ENCODE measurements at places on chromosomes 7 and 10.

DNA sequence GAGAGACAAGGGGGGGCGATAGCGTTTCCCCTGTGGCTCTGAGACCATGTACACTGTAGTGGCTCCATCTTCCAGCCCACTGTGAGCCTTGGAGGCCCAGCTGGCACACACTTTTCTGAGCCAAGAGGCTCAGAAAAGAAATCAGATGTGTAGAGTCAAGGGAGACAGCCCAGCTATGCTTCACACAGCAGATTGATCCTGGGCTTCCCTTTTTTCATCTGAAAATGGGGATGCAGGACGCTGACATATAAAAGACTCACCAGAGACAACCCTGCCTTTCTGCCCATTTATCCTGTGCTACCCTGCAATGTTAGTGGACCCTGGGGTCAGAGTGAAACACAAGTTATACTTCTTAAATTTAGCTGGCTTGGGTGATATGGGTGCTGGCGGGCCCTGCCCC lies 14.3 kb downstream of the TMEM273 start:
- peaks cover 23% of the 10 kb centered on the region for H3K4me1 ChIP-seq
- H3K4me3 ChIP-seq: no peak overlapping the region
- H3K27ac ChIP-seq: no peak overlapping the region
- no peaks in the 10 kb centered on the region for H3K36me3 ChIP-seq

- H3K27ac ChIP-seq: no peak overlapping the region
- no peaks in the 10 kb centered on the region for H3K27me3 ChIP-seq
- H3K4me3 ChIP-seq: peak overlapping the region; percentile 48
- no peak for DNase-seq
Observed at GRCh38 chr7:89002981-89003956, 207.7 kb upstream of the TEX47 start.

- H3K27ac ChIP-seq: no peak overlapping the region
- no peaks in the 10 kb centered on the region for H3K36me3 ChIP-seq
- no peaks in the 10 kb centered on the region for H3K27me3 ChIP-seq
- H3K4me1 ChIP-seq: no peaks in the 10 kb centered on the region
- no peak for DNase-seq
Observed at GRCh38 chr7:144632724-144633123, 203.1 kb downstream of the TPK1 start.

DNA sequence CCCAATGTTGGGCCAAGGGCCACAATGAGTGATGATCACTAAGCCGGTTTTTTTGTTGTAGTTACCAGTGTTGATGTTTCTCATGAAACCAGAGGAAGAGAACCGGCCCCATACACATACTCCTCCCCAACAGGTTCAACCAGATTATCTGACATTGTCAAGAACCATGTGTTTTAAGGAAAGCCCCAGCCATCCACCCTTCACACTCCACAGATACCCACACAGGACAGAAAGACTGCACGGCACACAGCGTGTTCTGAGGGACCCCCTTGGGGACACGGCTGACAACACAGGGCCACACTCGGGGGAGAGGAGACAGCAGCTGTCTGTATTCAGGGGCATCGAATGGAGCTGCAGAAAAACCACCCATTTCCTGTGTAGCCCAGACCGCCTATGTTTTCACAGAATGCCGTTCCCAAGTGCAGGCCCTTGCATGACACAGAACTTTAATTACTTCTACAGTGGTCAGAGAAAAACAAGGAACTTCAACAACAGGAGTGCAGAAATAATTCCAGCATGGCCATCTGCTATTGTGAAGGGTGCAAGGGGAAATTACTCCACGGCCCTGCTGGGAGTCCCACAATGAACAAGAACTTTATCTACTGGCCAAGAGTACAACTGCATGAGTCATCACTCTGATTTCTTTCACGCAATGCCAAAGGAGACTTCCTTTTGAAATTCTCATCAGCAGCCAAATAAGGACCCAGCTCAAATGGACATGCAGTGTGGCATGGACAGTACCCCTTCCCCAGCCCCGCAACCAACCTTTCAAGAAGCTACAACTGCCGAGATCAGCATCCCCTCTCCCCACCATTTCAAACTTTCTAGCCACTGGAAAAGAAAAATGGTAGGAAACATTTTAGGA lies 2.3 kb downstream of the KLF6 start:
- peak; percentile 40 for DNase-seq
- H3K4me1 ChIP-seq: peaks cover 63% of the 10 kb centered on the region
- peak overlapping the region; percentile 99 for H3K27ac ChIP-seq
- H3K36me3 ChIP-seq: peaks cover 60% of the 10 kb centered on the region

DNA sequence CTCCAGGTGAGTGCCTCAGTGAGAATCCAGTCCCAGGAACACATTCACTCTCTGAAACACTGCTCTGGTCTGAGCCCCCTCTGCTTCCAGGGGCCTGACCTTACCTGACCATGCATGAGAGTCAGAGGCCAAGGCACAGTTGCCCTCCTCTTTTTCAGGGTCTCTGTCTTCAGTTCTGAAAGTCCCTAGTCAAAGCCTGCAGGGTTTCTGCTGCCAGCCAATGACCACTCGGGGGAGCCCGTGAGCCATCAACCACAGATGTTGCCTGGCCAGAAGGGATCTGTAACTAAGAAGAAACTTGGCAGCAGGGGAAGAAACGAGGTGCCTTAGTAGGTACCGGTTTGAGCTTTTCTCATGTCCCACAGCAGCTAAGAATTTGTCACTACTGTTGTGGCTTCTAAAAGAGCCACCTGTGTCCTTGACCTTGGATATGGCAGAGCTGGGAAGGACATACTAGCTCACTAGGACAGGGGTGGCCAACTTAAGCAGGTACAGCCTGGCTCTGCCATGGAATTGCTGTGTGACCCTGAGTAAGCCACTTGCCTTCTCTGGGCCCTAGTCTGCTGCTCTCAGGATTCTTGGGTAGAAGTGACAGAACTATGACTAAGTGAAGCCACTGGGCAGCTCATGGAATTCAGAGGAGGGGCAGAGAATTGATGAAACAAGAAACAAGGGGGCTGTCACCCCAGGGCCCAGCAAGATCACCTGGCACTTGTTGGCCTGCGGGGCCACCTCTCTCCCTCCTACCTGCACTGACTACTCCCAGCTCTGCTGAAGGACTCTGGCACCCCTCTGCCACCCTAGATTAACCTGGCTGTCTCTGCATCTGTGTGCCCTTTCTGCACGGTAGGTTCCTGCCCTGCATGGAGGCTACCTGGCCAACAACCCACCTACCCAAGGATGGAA lies 83.8 kb upstream of the GPR26 start:
- no peak overlapping the region for H3K4me3 ChIP-seq
- H3K27ac ChIP-seq: no peak overlapping the region

- H3K27ac ChIP-seq: no peak overlapping the region
- H3K27me3 ChIP-seq: no peaks in the 10 kb centered on the region
- H3K4me1 ChIP-seq: no peaks in the 10 kb centered on the region
- no peak for DNase-seq
- H3K4me3 ChIP-seq: no peak overlapping the region
- H3K36me3 ChIP-seq: no peaks in the 10 kb centered on the region
Observed at GRCh38 chr7:138649506-138649905, 51.7 kb downstream of the SVOPL start.

- H3K27me3 ChIP-seq: peaks cover 6% of the 10 kb centered on the region
- H3K4me3 ChIP-seq: no peak overlapping the region
- H3K4me1 ChIP-seq: no peaks in the 10 kb centered on the region
- no peak overlapping the region for H3K27ac ChIP-seq
- no peaks in the 10 kb centered on the region for H3K36me3 ChIP-seq
Observed at GRCh38 chr7:127162366-127162765, 90.4 kb downstream of the GRM8 start.

DNA sequence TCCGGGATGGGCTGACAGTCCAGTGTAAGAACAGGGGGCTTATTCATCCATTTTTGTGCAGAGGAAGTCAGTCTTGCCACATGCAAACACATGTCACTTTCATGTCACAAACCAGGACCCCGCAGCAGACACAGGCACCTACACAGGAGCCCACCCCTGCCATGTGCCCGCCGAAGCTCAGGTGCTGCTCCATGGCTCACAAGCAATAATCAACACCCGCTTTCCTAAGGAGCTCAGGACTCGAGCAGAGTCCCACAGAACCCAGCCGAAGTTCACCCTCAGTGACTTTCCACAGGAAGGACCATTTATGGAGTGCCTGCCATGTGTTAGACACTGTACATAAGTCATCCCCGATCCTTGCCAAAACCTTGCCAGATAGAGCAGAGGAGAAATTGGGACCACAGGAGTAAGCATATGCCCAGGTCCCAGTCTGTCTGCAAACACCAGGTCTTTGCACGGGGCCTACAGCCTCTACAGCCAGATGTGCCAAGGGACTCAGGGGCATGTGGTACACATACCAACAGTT lies 99.4 kb downstream of the EBF3 start:
- no peaks in the 10 kb centered on the region for H3K36me3 ChIP-seq
- no peak for DNase-seq
- no peak overlapping the region for H3K4me3 ChIP-seq
- no peaks in the 10 kb centered on the region for H3K27me3 ChIP-seq
- H3K4me1 ChIP-seq: no peaks in the 10 kb centered on the region

GRCh38 chr7:148912758-148913541 lies 28.9 kb upstream of the EZH2 start:
- no peak for DNase-seq
- no peaks in the 10 kb centered on the region for H3K27me3 ChIP-seq
- H3K36me3 ChIP-seq: no peaks in the 10 kb centered on the region
- H3K4me1 ChIP-seq: peaks cover 49% of the 10 kb centered on the region
- H3K4me3 ChIP-seq: peak overlapping the region; percentile 24

DNA sequence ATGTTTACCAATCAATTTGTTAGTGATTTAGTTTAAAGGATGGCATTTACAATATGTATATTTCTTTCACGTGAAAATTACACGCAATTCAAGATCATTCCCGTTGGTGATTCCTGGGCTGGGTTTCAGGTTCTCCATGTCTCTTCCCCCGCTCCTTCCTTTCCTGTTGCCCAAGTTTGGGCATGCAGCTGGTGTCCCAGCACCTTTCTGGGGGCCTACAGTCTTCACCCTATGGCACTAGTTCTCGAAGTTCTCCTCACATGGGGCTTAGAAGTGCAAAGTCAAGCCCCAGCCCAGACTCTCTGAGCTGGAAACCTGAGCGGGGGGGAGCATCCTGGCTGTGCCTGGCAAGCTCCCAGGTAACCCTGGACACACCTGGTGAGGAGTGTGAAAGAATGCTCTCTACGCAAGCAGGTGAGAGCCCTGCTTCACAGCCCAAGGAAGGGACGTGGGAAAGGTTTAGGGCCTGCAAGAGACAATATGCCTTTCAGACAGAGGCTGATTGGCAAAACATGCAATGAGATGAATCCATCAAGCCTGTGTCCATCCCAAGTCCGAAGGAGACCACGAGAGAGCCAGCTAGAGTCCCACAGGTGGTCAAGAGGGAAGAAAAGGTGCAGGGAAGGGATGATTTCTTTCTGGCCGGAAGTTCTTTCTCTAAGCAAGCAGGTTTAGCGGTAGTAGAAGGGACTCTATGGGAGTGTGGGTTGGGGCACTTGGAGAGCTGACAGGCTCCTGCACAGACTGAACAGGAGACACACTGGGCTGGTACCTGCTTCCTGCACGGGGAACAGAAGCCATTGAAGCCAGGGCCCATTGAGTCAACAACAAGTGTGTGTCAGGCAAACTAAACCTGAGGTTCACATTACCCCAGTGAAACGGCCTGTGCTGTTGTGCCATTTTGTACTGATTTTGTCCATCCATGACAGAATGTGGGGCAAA lies 131.1 kb downstream of the ADARB2 start:
- H3K27ac ChIP-seq: no peak overlapping the region
- no peaks in the 10 kb centered on the region for H3K36me3 ChIP-seq
- H3K4me3 ChIP-seq: no peak overlapping the region
- H3K4me1 ChIP-seq: no peaks in the 10 kb centered on the region
- peaks cover 21% of the 10 kb centered on the region for H3K27me3 ChIP-seq
- no peak for DNase-seq

- DNase-seq: no peak
- no peak overlapping the region for H3K27ac ChIP-seq
- H3K36me3 ChIP-seq: no peaks in the 10 kb centered on the region
- no peak overlapping the region for H3K4me3 ChIP-seq
- no peaks in the 10 kb centered on the region for H3K4me1 ChIP-seq
Observed at GRCh38 chr10:131644289-131644688, 256.5 kb upstream of the PPP2R2D start.

DNA sequence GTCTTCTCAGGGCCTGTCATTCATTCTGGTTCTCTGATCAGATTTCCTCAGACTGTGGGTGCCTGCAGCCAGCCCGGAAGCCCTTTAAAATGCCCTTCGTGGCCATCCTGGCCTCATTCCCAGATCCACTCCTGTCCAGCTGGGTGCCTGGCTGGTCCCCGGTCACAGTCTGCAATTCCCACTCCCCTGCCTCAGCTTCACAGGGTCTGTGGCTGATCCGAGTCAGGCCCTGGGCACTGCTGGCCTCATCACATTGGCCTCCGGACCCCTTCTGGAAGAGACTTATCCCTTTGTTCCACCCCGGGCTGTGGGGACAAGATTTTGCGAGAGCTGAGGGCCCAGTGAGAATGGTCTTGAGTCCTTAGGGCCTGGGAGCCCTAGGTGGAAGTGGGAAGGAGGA lies 12.1 kb downstream of the DOCK1 start:
- DNase-seq: no peak
- no peak overlapping the region for H3K27ac ChIP-seq
- no peaks in the 10 kb centered on the region for H3K36me3 ChIP-seq
- no peaks in the 10 kb centered on the region for H3K27me3 ChIP-seq
- H3K4me3 ChIP-seq: no peak overlapping the region

DNA sequence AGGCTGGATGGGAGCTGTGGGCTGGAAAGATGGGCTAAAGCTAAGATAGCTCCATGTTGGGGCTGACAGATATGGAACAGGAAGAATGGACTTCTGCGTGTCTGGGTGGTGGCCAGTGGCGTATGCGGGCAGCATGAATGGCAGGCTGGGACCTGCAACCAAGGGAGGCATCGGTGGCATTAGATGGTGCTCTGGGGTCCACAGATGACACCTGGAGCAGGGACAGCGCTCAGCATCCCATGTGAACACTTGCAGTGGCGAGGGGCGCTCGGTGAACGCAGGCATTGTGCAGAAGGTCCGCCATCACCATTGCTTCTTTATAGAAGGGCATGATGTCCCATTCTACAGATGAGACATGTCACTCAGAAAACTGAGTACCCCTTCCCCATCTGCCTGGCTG lies 21.0 kb upstream of the SMARCD3 start:
- no peaks in the 10 kb centered on the region for H3K36me3 ChIP-seq
- H3K4me3 ChIP-seq: no peak overlapping the region
- H3K4me1 ChIP-seq: peaks cover 16% of the 10 kb centered on the region

DNA sequence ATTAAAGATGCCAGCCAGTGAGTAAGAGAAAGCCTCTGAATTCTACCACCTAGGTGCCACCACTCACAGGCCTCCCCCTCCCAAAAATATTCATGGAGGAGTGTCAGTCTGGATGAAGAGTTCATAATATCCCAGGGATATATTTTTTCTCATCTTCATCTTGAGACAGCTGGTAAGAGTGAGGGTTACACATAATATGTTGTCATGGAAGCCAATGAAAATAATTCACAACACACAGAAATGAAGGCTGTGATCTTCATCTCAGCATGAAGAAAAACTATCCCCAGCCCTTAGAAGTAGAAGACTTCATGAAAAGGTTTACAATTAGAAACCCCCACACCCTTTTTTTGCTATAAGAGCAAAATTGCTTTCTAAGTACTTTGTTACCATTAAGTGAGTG lies 175.6 kb downstream of the DNAH11 start:
- no peaks in the 10 kb centered on the region for H3K36me3 ChIP-seq
- H3K27ac ChIP-seq: no peak overlapping the region
- H3K4me3 ChIP-seq: no peak overlapping the region
- no peaks in the 10 kb centered on the region for H3K27me3 ChIP-seq
- no peaks in the 10 kb centered on the region for H3K4me1 ChIP-seq
- no peak for DNase-seq

GRCh38 chr7:95927756-95928155 lies 155.4 kb downstream of the DYNC1I1 start:
- H3K4me3 ChIP-seq: no peak overlapping the region
- no peaks in the 10 kb centered on the region for H3K27me3 ChIP-seq
- no peak overlapping the region for H3K27ac ChIP-seq
- no peaks in the 10 kb centered on the region for H3K36me3 ChIP-seq

All from CD4-positive, alpha-beta T cell (primary cell).